ENCODE measurements at places on chromosomes 6 and 20.

GRCh38 chr20:20367575-20368417 is at the start of gene INSM1:
Gene INSM1, plus strand, starts transcription at chr20:20368104. Its CDS starts 164 bp downstream, at chr20:20368268.
- no peak for DNase-seq

- DNase-seq: no peak
Observed at GRCh38 chr20:20373091-20373571, 5.2 kb downstream of the INSM1 start.

GRCh38 chr20:63553933-63554290 is at the start of gene FNDC11:
Gene FNDC11, plus strand, starts transcription at chr20:63554159. Its CDS starts 1,505 bp downstream, at chr20:63555664.
- DNase-seq: no peak

DNA sequence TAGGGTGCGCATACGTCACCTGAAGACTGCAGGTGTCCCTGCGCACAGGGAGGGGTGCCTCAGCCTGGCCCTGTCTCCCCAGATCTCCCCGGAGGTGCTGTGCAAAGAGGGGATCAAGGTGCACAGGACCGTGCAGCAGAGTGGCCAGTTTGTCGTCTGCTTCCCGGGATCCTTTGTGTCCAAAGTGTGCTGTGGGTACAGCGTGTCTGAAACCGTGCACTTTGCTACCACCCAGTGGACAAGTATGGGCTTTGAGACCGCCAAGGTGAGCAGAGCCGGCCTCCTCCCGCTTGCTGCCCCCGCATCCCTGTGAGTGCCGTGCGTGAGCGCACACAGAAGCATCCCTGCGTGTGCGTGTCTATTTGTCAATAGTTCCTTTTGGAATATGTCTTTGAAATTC is 150.7 kb downstream of the DTNBP1 start:
- DNase-seq: no peak

GRCh38 chr20:53934421-53935343 is 135.7 kb downstream of the BCAS1 start:
- DNase-seq: no peak

Measured in HCT116 (cell line).